Stimulated activated CD8-positive, alpha-beta memory T cell treated with anti-CD3 and anti-CD28 coated beads, Interleukin-4, amount 100 ng/mL, for 1 hour (primary cell): ENCODE measurements at places on chromosomes 6 and 20.

- DNase-seq: no peak
Observed at GRCh38 chr6:42503894-42504293, 52.2 kb upstream of the TRERF1 start.

- DNase-seq: no peak
Observed at GRCh38 chr20:52837378-52837777, 134.8 kb upstream of the TSHZ2 start.

DNA sequence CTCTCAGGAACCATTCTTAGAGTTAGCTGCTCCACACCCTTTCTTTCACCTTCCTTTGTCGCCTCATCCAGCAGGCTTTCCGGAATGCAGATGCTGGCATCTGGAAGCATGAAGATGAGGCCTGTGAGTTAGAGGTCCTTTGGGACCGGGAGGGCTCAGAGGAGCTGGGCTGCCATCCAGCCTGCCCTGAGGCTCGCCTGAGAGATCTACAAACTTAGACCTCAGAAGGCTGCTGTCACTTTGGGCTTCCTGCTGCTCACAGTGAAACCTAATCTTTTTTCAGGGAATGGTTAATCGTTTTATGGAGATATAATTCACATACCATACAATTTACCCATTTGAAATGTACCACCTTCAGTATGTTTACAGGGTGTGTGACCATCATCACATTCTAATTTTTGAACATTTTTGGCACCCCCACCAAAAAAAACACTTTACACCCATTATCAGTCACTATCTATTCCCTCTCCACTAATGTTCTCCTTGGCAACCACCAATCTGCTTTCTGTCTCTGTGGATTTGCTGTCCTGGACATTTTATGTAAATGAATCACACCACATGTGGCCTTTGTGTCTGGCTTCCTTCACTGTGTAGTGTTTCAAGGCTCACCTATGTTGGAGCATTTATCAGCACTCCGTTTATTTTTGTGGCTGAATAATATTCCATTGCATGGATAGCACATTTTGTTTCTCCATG lies 20.0 kb upstream of the MPC1 start:
- no peak for DNase-seq

GRCh38 chr20:50634191-50634590 lies 57.2 kb downstream of the RIPOR3 start:
- no peak for DNase-seq

- no peak for DNase-seq
Observed at GRCh38 chr6:121347484-121347883, 13.2 kb upstream of the TBC1D32 start.

DNA sequence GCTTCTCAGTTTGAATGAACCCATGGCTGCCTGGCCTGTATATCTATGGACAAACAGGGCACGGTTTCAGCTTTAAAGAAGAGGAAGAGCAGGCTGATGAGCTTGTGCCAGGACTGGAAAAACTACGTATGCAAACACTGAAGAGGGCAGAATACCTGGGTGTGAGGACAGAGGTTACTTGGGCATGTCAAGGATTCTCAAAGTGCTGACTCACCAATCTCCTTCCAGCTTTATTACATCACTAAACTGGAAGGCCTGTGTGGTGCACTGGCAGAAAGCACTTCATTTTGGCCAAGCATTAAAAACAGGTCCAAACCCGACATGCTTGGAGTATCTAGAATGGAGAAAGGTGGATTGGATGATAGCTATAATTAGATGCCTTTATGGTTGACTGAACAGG lies 95.2 kb downstream of the GMPR start:
- no peak for DNase-seq

DNA sequence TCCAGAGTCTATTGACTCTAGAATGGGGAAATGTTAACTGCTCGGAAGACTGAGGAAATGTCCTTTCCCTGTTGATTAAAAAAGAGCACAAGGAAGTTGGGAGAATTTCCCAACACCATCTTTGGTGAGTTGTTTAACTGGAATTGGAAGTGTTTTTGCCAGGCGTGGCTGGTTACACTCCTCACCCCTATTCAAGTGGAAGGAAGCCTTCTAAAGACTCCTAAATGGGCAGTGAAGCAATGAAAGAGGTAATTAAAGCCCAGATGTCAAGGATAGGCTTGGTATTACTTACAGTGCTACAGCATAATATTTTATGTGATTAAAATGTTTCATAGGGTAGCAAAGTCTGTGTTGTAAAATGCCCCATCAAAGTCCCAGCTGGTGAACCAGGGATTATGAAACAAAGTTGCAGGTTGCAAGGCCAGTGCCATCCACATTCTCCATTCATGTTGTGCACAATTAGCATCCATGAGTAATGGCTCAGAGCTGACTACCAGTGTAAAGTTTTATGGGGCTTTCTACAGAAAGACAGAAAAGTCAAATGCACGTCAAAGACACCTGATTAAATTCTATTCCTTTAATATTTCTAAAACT lies 52.6 kb downstream of the BTBD3 start:
- no peak for DNase-seq

GRCh38 chr6:144335914-144336313 lies 50.8 kb downstream of the UTRN start:
- no peak for DNase-seq
